ENCODE measurements at places on chromosomes 12 and 14.

DNA sequence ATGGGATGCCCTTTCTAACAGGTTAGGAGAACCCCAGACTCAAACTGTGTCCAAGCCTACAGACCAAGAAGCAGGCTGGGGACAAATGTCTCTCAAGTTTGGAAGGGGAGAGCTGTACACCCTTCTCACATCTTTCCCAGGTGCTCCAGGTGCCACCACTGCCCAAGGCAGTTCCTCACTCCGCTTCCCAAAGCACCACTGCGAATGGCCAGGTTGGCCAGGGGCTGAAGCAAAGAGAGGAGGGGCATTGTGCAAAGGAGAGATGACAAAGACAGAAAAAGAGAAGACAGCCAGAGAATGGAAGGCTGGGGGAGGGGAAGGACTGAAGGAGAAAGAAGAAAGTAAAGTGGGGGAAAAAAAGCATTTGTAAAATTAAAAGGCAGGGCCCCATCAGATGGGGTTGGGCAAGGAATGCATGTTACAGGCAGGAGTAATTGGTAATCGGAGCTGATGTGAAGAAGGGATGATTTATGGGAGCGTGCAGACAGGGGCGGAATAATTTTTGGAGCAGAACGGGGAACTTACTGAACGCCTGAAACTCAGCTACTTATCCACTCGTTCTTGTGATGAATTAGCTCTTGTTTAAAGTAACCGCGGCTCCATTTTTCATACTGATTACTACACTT, 165.8 kb downstream of the ESRRB start:
- DNase-seq, result no peak

- DNase-seq, result no peak
Observed at GRCh38 chr12:2751686-2752085, 43.1 kb upstream of the FKBP4 start.

DNA sequence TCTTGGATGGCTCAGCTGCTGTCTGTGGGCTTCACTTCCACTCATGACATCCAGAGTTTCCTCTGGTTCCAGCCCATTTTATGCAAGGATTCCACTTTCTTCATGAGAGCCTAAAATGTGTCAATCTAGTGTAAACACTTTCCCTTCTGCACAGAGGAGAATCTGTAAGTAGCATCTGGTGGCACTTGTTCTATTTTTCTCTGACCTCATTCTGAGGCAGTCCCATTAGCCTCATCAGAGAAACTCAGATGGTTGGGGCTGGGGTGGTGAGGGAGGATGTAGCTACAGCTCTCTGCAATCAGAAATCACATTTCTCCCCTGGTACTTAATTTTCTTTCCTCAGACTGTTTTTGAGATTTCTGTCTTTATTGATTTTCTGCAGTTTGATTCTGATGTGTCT, 81.6 kb downstream of the PRMT8 start:
- DNase-seq, result no peak

- peak; percentile 51 for DNase-seq
Observed at GRCh38 chr12:123150744-123151456, at the start of gene PITPNM2. Gene PITPNM2 (minus strand): TSS chr12:123151090. CDS start chr12:123034590, 116,500 bp downstream.

- DNase-seq, result no peak
Observed at GRCh38 chr12:106586803-106587684, 4.2 kb downstream of the RFX4 start.

DNA sequence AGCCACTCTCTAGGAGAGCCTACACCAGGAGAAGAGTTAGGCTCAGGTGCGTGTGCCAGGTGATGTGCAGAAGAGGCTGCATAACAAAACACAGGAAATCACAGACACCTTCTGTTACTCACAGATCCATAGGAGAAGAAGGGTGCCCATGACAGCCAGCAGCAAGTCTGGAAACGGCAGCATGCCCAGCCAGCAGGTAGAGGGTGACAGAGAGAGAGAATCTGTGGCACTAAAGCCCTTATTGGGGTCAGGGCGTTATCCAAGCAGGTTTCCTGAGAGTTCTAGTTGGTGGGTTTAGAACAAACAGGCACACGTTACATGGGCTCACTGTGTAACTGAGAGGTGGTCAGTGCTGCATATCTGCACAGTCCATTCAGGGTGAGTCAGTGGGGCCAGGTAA, 14.9 kb upstream of the SLC8A3 start:
- no peak for DNase-seq

DNA sequence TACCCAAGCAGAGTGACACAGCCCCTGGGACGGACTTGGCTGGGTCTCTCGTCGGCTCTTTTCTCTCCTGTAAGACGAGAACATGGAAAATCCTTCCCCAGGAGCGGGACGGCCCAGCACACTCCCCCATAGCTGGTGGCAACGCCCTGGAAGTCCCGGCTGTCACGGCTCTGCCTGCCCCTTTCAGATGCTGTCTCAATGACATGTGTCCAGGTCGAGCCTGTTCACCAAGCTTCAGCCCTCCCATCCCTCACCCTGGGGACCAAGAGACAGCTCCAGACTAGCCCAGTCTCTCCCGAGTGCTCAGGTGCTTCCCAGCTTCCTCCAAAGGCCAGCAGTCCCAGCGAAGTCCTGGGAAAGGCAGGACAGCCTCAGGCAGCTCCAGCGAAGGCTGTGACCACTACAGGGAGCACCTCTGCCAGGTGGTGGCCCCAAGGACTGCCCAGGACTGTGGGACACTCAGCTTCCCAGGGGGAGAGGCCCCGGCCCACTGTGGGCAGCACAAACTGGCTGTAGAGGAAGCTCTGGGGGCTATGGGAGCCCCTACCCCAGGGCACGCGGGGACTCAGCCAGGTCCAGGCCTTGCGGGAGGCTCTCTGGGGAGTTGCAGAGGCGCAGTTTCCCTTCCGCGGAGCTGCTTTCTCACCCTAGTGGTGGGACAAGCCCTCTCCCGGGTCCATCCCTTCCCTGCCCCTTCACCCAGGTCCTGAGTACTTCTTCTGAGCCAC, 33.6 kb downstream of the TNFAIP2 start:
- no peak for DNase-seq

DNA sequence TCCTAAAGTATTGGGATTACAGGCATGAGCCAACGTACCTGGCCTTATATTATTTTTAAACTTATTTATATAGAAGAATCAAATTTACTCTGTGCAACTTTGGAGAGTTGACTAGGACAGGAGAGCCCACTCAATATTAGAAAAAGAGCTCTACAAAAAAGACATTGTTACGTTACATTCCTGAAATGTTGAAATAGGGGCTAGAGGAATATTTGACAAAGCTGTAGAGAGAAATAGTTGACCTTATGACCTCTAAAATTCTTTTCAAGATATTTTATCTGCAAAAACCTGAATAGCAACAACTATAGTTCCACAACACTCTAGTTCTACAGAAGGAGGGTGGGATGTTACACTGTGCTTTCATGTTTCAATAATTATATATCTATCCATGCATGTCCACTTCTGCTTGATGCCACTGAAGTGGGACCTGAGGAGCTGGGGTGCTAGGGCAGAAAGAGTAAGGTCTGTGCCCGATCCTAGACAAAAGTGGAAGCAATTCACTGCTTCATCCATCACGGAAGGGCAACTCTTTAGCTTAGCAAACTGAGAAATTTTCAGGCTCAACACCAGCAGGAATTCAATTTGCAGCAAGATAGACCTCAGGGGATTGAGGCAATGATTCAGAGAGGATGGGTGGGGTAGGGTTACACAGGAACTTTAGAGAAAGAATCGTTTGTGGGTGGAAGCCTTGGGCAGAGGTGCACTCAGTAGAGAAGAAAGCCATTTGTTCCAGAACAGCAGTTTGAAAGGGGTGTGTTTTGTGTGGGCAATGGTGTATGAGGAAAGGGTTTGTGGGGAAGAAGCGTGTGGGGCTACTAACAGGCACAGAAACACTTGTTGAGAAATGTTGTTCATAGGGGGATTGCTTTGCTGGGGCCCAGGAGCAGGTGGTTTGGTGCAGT, 16.0 kb upstream of the RNASE10 start:
- DNase-seq, result no peak

- DNase-seq, result peak; percentile 57
Observed at GRCh38 chr12:48940181-48940580, 14.9 kb upstream of the FKBP11 start.

GRCh38 chr12:66288121-66288520, 14.2 kb upstream of the HELB start:
- peak; percentile 67 for DNase-seq

GRCh38 chr12:4250691-4251090, 22.9 kb upstream of the CCND2 start:
- no peak for DNase-seq

DNA sequence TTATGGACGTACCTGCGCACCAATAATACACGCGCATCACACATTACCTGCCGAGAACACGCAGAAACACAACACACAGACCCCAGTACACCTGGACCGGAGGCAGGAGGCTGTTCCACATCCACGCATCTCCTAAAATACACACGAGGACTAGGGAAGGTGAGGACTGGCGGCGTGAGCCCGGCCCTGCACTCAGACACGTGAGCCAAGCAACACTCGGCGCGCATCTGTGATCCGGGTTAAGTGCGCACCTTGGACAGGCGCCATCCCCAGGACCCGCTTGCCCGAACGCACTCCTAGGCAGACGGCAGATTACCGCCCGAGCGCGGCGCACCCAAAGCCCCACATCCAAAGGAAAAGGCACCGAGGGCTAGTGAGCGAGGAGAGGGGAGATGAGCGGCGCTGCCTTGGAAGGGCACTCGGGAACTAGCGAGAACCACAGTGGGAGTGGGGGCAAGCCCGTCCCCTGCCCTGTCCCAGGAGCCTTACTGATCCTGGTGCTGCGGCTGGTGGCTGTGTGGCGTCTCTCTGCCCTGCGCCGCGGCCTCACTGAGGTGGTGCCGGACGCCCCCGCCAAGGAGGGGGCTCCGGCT, 417 bp downstream of the GLS2 start:
- no peak for DNase-seq

DNA sequence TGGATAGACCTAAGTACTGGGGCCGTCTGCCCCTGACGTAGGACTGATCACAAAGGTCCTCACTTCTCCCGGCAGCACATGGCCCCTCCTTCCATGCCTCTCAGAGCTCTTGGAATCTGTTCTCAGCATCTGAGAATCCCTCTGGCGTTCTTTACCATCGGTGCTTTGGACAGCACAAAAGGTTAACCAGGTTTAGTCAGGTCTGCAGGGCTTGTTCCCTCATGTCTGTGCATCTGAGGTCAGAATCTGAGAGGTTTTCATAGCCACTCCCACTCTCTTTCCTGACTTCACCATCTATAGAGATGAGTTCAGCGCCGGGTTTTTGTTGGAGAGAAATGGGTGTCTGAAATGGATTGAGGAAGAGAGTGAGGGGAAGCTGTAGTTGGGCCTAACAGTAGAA, 130.0 kb upstream of the ARHGAP5 start:
- no peak for DNase-seq

GRCh38 chr12:75361408-75361807, 26.9 kb downstream of the GLIPR1L1 start:
- DNase-seq, result no peak

DNA sequence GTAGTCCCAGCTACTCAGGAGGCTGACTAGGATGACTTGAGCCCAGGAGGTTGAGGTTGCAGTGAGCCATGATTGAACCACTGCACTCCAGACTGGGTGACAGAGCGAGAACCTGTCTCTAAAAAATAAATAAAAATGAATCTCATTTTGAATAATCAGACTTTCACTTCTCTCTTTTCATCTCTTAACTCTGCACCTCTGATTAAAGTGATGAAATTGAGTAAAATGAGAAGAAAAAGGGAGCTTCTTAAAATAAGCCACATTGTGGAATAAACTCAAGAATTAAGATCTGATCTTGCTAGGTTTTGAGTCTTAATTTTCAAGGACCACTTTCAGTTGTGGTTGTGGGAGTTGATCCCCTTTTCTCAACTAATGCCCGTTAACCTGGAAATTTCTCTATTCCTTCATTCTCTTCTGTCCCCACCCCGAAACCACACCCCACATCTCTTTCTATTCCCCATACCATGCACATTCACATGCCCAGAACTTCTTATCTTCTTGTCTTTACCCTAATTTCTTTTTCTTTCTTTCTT, 70.9 kb upstream of the ETV6 start:
- no peak for DNase-seq

DNA sequence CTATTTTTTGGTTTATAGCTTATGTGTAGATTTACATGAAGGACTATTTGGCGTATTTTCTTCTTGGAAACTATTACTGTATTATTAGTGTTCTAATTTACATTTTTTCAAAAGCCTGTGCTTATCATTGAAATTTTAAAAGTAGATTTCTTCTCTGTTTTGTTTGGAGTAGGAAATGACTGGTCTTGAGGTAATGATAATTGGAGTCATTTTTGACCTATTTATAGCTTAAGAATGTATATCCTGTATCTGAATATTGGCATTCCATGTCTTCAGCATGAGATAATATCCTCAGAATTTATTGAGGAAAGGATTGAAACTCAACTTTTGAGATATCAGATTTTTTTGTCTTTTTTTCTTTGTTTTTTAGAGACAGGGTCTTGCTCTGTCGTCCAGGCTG, 193.4 kb downstream of the ERC1 start:
- DNase-seq, result no peak

GRCh38 chr12:93680006-93680405, 2.8 kb downstream of the CRADD start:
- no peak for DNase-seq

DNA sequence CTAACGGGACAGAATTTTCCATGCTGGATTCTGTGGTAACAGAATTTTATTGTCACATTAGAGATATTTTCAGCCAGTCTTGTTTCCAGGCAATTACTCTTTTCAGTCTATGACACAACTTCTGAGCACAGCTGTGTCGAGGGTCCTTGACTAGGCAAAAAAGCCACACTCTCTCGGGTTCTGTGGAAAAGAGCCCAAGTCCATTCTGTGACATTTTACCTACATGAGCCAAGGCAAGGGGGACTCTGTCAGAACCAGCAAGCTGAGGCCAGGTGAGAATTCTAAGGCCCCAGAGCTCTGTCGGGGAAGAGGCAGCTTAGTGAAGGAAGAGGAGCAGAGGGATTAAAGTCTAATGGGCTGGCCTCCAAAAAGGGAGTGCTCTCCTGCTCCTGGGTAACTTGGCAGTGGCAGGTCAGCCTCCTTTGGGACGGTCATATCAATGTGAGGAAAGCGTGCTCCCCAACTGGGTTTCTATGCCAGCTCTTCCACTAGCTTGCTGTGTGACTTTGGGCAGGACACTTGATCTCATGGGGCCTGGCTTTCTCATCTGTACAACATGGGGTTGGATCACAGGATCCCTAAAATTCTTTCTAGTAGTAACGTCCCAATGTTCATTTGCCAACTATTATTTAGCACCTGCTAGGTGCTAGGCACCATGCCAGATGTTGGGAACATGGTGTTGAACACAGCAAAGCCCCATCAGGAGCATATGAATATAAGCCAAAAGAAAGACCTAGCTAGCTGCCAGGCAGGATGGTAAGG, 16.0 kb upstream of the RIC8B start:
- DNase-seq, result no peak

GRCh38 chr12:76702946-76703345, 61.0 kb upstream of the ZDHHC17 start:
- no peak for DNase-seq

DNA sequence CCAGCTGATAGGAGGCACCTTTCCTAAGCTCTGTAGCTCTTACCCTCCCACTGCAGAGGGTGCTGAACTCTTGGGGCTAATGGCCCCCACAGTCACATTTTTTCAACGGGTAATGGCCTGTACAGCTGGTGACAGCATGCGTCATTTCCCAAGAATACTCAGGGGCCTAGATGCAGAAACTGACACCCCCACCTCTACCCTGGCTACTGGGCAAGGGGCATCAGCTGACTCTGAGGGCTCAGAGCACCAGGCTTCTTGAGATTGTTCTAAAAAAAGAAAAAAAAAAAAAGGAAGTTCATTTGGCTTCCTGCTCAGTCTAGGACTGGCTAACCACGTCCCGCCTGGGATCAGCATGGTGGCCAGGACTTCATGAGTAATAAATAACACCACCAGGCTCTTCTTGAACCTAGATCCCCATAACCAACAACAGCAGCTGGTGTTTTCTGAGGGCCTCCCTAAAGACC, 35.2 kb downstream of the ZFP36L1 start:
- DNase-seq, result peak; percentile 73
